ENCODE measurements at places on chromosomes 6 and 20. TPM values are rescaled to one million over a fixed set of nuclear protein-coding genes. Genes with fewer than 3 reads are reported as not detected.

DNA sequence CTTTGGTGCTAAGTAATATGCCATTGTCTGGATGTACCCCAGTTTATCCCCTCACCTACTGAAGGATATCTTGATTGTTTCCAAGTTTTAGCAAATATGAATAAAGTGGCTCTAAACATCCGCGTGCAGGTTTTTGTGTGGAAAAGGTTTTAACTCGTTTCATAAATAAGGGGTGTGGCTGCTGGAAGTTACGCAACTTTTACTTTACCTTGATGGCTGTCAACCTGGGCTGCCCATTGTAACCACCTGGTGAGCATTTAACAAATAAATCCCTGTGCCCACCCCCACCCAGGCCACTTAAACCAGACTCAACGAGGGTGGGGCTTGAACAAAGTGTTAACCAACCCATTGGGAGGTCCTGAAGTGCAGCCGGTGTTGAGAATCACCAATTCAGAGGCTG lies 187.8 kb downstream of the NRN1 start:
- no peak for DNase-seq

DNA sequence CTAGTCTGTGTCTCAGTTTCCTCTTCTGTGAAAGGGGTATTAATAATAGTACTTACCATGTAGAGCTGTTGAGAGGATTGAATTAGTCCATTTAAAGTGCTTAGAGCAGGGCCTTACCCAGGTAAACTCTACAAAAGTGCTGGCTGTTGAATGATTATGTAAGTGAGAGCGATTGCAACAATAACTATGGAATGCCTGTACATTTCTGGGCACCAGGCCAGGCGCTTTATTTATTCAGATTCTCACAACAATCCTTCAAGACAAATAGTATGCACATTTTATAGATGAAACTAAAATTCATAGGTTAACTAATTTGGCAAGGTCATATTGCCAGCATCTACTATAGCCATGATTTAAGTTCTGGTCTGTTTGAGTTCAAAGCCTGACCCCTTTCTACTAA lies 78.3 kb upstream of the MMS22L start:
- no peak for DNase-seq

DNA sequence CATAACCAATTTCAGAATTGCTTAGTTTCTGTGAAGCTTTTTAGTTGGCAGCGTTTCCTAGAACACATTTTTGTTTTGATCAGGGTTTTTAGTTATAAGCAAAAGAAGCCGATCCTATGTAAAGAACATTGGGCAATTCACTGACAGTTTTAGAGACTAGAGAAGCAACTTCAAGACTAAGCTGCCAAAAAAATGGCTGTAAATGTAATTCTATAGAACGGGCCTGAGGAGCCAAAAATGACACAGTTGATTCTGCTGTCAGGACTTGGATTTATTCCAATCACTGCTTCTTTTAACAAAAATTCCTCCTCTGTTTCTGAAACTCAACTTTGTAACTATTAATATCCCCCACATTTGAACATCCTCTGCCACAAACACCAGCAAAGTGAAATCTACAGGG lies 236.0 kb upstream of the EYS start:
- no peak for DNase-seq

GRCh38 chr20:18011951-18012645 lies 43.3 kb downstream of the MGME1 start:
- DNase-seq: no peak

- DNase-seq: no peak
Measured at GRCh38 chr20:19947611-19948264, 69.4 kb upstream of the NAA20 start.

DNA sequence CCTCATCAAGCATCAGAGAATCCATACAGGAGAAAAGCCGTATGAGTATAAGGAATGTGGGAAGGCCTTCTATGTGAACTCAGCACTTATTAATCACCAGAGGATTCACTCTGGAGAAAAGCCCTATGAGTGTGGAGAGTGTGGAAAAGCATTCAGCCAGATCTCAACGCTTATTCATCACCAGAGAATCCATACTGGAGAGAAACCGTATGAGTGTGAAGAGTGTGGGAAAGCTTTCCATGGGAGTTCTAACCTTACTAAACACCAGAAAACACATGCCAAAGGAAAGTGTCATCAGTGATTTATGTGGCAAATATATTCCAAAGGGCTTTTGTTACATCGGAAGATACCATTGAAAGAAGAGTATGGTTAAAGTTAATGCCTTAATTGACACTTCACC lies 25.4 kb downstream of the ZKSCAN8 start:
- DNase-seq: no peak

DNA sequence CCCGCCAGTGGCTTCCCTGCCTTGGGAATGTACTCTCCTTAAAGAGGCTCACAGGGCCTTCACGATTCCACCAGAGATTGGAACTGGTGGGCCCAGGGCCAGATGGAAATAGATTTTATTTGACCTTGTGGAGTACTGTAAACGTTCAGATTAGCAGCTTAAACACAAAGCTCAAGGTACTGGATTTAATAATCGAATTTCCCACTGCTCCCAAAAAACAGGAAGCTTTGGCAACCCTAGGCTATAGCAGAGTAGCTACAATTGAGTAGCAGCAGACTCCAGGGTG lies 7.3 kb downstream of the SDCBP2 start:
- no peak for DNase-seq

- no peak for DNase-seq
Measured at GRCh38 chr6:84872996-84873723, 108.8 kb upstream of the TBX18 start.

- DNase-seq: peak; percentile 7
Measured at GRCh38 chr6:124800222-124800621, 162.0 kb upstream of the RNF217 start.

DNA sequence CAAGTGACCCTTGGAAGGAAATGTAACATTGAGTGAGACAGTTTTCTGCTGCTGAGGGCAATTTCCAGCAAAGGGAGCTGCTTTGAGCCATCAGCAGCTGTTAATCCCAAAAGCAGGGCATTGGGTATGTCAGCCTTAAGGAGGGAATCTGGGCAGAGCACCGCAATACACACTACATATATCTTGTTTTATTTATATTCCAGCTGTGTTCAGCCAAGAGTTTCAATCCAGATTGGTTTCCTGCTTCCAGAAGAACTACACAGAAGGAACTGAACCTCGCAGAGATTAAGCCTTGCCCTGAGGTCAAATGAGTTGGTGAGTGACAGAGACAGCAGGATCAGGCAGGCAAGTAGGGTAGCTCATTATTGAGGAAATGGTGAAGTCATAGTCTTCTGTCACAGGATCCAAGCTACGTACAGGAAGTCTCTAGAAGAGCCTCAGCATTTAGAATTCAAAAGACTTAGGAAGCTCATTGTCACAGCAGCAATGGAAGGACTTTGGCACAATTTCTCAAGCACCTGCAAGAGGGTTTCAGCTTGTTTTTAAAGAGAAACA lies 109.9 kb upstream of the HEY2 start:
- DNase-seq: no peak

DNA sequence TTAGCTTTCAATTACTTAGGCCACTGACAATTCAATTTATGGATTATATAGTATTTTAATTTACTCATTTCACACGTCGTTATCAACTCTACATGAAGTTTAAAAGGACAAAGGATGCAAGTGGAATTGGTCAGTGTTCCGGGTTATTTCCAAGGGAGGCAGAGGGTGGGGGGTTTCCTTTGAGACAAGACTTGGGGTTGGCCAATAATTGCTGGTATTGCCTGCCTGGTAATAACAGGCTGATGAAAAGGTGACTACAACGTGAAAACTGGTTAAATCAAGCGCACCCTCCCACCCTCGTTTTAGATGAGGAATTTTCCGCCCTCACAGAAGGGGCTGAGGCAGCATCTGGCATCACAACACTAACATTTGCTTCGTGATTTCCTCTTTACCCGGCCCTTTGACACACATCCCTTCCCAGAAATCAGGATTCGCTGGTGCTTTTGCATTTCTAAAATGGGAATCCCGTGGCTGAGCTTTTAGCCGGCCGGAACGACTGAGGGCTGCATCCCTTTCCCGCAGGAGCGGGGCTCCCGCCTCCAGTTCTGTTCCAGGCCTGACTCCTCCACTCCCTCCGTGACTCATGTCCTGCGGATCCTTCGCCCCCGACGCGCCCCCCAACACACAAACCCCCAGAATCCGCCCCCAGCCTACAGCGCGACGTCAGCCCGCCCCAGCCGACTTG lies 999 bp upstream of the PIM1 start:
- no peak for DNase-seq

- DNase-seq: peak; percentile 6
Measured at GRCh38 chr20:9241721-9242427, 173.0 kb downstream of the PLCB4 start.

DNA sequence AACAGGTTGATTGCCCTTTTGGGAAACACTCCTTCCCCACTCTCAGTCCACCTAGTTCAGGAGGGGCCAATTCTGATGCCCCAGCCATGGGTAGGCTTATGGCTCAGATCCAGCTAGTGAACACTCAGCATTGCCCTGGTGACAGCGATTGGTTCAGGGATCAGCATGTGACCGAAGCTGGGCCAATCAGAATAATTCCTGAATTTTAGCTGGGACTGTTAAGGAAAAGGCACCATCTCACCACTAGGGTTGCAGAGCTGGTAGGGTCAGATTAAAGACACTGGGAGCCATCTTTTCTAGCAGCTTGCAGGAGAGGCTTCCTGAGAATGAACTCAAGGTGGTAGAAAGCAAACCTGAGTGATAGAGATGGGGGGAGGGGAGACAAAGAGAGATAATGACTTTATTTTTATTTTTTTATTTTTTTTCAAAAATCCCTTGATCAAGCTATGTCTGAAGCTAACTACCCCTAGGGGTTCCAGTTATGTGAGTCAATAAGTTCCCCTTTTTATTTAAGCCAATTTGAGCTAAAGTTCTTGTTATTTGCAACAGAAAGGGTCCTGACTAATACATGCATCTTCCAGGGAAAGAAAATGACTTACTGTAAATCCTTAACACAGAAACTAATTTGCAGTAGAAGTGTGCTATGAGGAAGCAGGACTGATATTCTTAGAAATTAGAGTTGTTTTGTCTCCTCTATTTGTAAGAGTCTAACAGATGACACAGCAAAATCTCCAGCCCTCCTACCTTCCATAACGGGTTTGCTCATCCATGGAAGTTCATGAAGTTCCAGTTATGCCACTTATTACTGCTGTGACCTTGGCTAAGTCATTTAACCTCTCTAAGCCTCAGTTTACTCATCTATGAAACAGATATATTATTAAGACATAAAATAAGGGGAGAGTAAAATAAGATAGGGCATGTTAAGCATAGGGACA lies 44.7 kb downstream of the EYA2 start:
- peak; percentile 36 for DNase-seq

- DNase-seq: no peak
Measured at GRCh38 chr6:150408842-150409241, 40.0 kb downstream of the IYD start.

DNA sequence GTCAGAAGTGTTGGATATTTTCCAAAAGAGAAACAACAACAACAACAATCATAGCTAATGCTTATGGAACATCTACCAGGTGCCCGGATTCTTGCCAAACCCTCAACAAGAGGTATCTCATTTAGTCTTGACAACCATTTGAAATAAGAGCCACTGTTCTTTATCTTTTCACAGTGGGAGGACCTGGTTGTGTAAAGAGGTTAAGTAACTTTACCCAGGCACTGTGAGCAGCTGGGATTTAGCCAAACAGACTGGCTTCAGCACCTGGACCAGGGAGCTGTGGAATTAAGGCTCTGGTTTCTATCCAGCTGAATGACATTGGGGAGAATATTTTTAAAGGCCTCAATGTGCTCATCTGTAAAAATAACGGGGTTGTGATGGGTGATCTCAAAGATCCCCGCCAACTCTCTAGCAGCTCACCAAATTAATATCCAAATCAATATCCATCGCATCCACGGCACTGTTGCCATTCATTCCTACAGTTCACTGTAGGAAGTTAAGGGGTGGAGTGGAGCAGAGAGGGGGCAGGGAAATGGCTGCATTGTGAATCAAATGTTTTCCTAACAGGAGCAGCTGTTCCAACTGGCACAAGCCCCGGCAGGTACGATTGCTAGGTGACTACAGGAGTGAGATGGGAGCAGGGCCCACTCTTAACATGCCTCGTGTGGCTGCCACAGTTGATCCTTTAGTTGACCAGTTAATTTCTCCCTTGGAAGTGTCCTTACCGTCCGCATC lies 61.8 kb downstream of the GCNT2 start:
- DNase-seq: peak; percentile 88

- no peak for DNase-seq
Measured at GRCh38 chr6:134589512-134589911, 271.6 kb upstream of the SGK1 start.

The CCDC167 gene
- total RNA-seq: 30.4 TPM

The SNX9 gene
- 17.8 TPM for total RNA-seq

The TFAP2D gene
- not detected for total RNA-seq

The SLA2 gene
- 0.21 TPM for total RNA-seq

The KCNQ2 gene
- total RNA-seq: 39.5 TPM

The LTA gene
- not detected for total RNA-seq

The ADGRF4 gene
- total RNA-seq: not detected

All from neural progenitor cell (in vitro differentiated cells).